ENCODE measurements at places on chromosomes 7 and 10.

GRCh38 chr7:151045967-151046366 lies 2.4 kb upstream of the ASIC3 start:
- no peak for DNase-seq

GRCh38 chr10:119199231-119199992 lies 8.0 kb upstream of the GRK5 start:
- DNase-seq: no peak

GRCh38 chr7:36794689-36795088 lies 70.4 kb upstream of the AOAH start:
- no peak for DNase-seq

DNA sequence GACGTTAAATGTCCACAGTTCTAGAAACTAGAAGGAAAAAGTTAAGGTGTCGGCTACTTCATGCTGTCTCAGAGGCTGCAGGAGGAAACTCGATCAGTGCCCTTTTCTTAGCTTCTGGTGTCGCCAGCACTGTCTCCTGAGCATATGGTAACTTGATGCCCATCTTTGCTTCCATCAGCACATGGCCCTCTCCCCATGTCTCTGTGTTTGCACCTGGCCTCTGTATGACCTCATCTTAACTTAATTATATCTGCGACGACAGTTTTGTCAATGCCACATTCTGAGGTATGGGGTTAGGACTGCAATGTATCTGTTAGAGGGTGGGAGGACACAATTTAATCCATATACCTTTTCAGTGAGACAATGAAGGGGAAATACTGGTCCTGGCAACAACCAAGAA lies 449.9 kb downstream of the POM121L12 start:
- no peak for DNase-seq

DNA sequence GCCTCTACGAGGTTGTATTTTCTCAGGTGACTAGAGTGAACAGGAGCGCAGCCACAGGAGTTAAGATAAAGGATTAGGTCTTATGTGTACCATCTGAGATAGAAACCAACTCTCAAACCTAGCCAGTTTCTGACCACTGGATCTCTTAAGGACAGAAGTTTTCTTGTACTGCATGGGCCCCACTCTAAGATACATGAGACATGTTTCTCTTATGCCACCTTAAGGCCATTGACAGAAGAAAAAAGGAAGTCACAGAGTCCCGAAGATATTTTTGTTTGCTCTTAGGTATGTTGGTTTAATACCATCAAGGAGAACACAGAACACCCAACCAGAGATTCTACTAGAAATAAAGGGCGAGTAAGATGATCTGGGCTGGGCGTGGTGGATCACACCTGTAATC lies 335.8 kb downstream of the FRMD4A start:
- DNase-seq: no peak

GRCh38 chr10:5844345-5845055 lies 31.3 kb upstream of the GDI2 start:
- DNase-seq: no peak

DNA sequence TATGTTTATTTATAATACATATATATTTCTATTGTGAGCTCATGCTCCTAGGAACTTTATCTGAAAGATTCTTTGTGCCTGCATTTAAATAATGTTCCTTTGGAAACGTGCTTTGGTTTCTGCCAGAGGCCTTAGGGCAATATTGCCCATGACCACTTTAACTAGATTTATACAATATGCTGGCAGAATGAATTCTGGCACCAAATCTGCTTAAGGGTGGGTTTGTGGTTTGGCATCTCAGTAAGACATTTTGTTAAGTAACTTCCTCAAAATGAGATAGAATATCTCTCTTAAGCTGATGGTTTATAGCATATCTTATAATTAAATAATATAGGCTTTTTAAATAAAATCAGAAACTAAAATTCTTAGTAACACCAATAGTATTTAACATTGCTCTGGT lies 252.9 kb downstream of the RNLS start:
- no peak for DNase-seq

GRCh38 chr10:51072921-51073434 lies 1.3 kb upstream of the PRKG1 start:
- no peak for DNase-seq

DNA sequence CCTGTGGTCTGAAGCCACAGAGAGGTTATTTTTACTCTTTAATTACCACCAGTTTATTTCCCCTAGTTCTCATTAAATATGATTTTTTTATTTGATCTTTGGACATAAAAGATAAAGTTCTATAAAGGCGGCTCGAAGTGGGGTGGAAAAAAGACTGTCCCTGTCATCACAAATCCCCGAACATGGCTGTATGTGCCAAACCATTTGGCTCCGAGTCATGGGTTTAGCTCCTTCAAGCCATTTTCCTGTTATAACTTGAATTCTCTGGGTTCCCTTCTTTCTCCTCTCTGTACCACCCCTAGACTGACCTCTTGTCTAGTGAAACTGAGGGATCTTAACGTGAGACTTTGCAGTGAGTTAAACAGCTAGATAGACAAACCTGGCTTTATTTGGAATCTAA lies 181.6 kb downstream of the BMPER start:
- DNase-seq: no peak

GRCh38 chr7:106765727-106766355 lies 99.2 kb upstream of the PIK3CG start:
- no peak for DNase-seq

DNA sequence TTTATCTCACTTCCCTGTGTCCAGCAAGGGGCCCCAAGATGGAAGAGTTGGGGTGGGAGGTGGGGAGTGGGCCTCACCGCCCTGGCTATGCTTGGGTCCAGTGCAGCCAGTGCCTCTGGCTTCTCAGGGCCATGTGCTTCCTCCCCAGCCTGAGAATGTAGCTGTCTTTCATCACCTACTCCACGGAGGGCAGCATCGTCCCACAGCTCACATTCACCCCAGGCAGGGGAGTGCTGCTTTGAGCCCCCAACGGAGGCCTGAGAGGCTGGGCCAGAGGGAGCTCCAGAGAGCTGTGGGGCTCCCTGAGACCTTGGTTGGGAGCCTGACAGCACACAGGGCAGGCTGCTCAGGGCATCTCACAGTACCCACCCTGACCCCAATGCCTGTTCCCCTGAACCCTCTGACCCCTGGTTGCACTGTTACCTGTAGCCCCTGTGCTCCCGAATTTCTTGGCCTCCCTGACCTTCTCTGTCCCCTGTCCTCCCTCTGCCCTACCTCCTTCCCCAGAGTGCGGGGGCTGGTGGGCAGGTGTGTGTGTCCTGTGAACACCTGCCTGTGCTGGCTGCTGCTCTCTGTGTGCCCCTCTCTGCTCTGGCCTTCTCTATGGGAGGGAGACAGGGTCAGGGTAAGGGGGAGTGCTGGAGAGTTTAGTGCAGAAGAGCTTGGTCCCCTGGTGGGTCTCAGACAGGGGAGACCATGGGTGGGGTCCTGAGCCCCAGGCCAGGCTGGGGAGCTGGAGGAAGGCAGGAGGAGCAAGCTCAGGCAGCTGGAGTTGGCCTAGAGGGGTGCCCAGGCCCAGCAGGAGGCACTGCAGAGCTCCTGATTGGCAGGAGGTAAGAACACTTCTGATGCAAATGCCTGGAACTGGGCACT lies 19.6 kb upstream of the ZNF488 start:
- DNase-seq: no peak

GRCh38 chr10:3530783-3531645 lies 254.0 kb downstream of the KLF6 start:
- DNase-seq: no peak

All from cortex of kidney (tissue), 1 donor.